ENCODE measurements at places on chromosomes 11 and 22. TPM values are rescaled to one million over a fixed set of nuclear protein-coding genes. Genes with fewer than 3 reads are reported as not detected.

- DNase-seq = peak; percentile 44
These were observed 433.9 kb downstream of the TBC1D22A start for GRCh38 chr22:47196166-47196849.

DNA sequence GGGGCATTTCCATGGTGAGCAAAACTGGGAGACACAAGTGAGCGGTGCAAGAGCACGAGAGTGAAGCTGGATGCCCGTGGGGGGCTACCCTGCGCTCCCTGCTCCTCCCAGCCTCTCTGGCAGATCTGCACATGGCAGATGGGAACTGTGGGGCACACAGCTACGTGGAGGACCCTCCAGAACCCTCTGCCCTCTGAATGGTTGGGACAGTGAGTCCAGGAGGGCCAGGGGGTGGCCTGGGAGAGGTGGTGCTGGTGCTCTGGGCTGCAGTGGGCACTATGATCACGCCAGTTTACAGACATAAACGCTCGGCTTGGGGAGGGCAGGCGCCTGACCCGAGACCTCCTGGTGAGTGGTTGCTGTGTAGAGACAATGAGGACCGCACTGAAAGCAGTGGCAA, 205.9 kb downstream of the CTTN start:
- DNase-seq = no peak

DNA sequence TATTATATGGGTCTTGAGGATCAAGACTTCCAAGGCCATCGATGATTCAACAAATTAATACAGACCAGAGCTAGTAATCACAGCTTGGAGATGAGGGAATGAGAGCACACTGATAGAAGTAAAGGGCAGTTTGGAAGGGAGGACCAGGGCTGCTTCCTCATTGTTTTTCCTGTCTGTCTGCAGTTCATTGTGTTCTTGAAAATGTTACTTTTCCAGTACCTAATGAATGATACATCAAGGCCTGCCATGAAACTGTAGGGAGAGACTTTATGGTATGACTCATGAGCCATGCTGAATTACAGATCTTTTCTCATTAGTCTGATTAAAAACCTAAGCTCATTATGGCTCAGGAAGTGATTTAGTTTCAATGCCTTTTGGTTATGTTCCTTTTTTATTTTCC, 855.6 kb downstream of the KCNA4 start:
- DNase-seq = no peak

DNA sequence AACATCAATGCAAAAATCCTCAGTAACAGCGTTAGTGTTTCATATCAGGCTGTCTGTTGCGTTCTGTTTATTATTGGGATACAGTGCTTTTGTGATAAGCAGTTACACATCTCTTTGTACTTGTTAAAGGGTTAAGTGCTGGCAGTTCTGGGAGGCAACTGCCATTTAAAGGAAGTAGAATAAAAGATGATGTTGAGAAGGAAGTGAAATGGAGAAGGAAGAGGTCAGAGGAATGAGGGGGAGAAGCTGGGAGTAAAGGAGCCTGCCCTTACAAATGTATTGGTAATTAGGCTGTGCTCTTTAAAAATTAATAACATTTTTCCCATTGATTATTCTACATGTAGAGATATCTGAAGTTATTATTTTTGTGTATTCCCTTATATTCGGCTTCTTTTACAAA, 674.7 kb downstream of the NTM start:
- no peak for DNase-seq

DNA sequence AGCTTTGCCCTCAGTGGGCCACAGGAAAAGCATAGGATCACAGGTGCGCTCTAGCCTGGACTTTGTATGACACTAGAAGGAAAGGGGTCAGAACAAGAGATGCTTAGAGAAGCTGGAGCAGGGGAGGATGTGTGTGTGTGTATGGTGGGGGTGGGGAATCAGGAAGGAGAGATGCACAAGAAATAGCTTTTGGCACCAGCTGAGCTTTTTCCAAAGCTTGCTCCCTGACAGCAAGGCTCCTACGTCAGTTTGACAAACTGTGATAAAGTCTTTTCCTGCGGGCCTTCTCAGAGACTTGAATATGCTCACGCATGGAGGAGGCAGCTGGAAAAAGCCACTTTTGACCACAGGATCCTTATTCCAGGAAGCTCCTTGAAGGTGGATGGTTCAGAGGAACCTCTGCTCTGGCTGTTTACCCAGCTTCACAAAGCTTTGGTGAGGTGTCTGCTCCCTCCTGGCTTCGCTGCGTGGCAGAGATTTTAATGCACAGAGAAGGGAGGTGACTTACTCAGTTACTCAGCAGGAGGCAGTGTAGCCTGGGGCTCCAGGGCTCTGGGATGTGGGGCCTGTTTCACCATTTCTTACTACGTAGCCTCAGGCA, 3.9 kb downstream of the CDC42EP1 start:
- no peak for DNase-seq

- DNase-seq = no peak
These were observed 22.7 kb upstream of the CD44 start for GRCh38 chr11:35116245-35116644.

GRCh38 chr11:71302911-71303310, 50.5 kb upstream of the SHANK2 start:
- DNase-seq = peak; percentile 14

DNA sequence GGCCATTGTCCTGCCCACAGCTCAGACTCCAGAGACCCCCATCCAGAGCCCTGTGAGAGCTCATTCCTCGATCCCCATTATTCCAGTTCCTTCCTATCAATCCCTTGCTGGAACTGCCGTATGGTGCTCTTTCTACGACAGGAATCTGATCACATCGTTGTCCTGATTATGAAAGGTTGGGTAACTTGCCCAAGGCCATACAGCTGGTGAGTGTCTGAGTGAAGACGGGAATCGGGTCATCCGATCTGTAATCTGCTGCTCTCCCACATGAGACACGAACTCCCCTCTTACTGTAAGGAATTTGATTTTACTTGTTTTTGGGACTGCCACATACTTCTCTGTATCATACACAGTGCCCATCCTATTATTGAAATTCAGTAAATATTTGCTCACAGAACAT, 149.1 kb downstream of the OPCML start:
- no peak for DNase-seq

DNA sequence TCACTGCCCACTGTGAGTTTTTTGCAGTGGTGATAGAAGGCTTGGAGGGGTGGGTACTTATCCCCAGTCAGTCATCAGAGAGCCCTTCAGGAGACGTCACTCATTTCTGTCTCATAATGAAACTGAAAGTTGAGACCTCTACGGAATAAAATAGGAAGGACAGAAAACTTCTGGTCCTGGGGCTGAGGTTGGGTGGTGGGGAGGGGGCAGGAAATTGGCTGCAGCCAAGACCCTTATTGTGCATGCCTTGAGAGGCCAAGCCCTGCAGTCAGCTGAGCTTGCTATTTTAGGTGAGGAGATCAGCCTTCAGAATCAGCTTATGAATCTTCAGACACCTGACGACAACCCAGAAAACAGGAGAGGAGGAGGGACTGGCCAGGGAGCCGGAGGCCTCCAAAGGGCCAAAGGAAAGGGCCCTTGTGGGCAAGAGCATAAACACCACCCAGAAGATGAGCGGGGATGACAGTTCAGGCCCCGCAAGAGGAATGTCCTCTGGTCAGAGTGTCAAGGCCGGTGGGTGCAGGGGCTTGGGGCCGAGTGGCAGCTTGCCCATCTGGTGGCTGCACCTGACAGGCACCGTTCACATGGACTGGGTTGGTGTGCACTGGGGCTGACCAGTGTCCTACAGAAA, 17.9 kb upstream of the ADA2 start:
- peak; percentile 58 for DNase-seq

GRCh38 chr11:63719987-63720386, 38.7 kb downstream of the RTN3 start:
- no peak for DNase-seq

DNA sequence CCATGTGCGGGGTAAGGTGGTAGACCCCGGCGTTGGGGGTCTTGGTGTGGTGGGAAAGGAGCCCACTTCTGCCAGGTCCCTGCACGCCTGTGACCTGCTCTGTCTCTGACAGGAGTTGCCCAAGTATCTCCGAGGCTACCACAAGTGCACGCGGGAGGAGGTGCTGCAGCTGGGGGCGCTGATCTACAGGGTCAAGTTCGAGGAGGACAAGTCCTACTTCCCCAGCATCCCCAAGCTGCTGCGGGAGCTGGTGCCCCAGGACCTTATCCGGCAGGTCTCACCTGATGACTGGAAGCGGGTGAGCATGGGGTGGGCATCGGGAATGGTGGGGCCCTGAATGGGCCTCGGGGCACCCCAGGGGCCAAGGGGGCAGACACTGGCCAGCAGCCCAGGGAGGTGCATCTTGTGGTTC, 83.0 kb downstream of the MYO7A start:
- no peak for DNase-seq

DNA sequence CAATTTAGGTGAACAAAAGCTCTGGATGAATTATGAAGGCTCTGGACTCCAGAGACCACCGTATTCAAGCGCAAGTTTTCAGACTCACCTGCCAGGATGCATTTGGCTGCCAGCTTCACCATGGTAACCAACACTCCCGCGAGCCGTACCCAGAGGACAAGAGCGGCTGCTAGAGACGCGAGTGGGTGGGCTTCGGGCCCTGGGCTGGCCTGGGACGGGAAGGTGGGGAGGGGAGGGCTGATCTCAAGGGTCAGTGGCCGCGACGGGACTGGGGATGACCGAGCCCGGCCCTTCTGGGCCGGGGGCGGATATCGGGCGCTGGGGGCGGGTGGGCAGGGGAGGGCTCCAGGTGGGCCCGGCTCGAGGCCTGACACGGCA, 344 bp downstream of the IFT27 start:
- peak; percentile 60 for DNase-seq

DNA sequence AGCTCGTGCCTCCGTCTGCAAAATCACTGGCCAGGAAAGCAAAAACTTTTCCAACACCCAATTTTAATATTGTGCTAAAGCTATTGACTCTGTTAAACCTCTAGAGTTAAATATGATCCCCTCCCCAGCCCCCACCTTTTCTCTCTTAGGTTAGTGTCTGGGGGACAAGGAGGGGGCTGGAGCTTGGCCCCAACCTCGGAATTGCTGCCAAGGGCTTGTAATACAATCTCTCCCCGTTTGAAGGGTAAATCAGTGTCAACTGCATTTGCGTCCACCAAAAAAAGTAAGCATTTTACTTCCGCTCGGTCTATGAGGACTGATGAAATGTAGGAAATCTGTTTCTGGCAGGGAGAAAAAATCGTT, at the start of gene GAS2:
Gene GAS2 (plus strand): TSS at position 287 of the 363 bp plus-strand sequence. CDS start 8,259 bp downstream, outside the sequence.
- DNase-seq = peak; percentile 57

Gene KLHL22
- total RNA-seq = 13.3 TPM

Gene DNAJB13
- total RNA-seq = not detected

Gene SOX10
- total RNA-seq = 0.30 TPM

Gene SMC1B
- total RNA-seq = not detected

Gene TTC28
- total RNA-seq = 12.3 TPM

Gene MLC1
- total RNA-seq = not detected

Gene RBFOX2
- total RNA-seq = 25.5 TPM

Gene CTSW
- total RNA-seq = 0.63 TPM

Gene MS4A3
- 0.25 TPM for total RNA-seq

Gene PIWIL4
- 0.28 TPM for total RNA-seq

All from left lobe of liver (tissue), 2 donors.